ENCODE measurements at places on chromosomes 3 and 15.

DNA sequence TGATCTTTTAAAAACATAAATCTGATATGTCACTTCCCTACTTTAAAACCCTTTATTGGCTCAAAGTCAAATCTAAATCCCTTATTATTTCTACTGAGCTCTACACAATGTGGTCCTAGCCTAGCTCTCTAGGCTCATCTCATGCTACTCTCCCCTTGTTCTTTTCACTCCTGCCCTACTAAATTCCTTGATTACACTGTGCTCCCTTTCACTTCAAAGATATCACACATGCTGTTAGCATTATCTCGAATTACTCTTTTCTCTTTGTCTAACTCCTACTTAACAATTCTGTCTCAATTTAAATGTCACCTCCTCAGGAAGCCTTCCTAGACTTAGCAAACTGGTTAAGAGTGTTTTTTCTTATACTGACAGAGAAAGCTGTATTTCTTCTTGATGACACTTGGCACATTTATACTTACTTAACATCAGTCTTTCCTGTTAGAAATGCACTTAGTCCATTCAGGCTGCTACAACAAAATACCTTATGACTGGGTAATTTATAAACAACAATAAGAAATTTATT lies 102.0 kb downstream of the SCAPER start:
- DNase-seq: no peak

DNA sequence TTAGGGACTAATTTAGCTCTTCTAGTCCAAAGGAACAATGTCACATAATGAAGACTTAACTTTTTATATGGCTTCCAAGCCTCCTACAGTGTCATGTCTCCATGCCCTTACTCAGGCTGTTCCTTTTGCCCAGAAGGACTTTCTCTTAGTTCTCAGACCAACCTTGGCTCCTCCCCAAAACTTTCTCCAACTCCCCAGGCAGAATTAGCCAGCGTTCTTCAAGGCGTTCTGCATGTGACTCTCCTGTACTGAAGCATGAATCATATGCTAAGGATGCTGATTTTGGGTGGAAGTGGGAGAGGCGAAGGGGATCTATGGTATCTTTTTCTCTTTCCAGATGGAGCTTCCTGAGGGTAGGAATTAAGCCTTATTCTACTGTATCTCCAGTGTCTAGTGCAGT lies 335.1 kb upstream of the ICE2 start:
- DNase-seq: no peak

DNA sequence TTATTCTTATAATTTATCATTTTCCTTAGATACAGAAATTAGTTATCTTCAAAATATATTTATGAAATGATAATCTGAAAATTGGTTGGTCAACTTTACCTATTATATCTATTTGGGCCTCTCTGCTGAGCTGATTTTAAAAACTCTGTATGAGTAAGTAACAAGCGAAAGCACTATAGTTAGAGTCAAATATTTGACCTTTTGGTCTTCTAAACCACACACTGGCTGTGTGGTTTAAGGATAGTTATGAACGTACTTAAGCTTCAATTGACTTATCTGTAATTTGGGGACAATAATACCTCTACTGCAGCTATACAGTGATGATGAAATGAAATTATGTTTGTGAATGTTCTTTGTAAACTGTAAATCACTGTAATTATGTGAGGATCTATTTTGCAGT lies 763.9 kb upstream of the GRM7 start:
- no peak for DNase-seq

DNA sequence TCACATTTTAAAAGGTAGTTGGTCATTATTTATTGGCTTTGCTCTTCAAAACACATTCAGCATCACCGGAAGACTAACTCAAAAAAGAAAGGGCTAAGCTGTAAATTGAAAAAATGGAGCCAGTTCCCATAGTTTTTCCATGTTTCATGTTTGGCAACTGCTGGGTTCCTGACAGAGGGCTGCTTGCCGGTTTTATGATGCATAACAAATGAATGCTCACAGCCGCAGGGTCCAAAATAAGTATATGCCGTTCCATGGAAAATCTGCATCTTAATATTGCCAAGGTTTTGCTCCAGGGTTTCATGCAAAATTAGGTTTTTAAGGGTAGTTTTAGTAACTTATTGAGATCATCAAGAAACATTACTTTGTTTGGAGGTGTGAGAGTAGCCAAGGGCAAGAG lies 15.8 kb downstream of the SLC12A1 start:
- DNase-seq: no peak

- DNase-seq: no peak
Observed at GRCh38 chr15:22861161-22861560, 22.7 kb downstream of the NIPA2 start.

DNA sequence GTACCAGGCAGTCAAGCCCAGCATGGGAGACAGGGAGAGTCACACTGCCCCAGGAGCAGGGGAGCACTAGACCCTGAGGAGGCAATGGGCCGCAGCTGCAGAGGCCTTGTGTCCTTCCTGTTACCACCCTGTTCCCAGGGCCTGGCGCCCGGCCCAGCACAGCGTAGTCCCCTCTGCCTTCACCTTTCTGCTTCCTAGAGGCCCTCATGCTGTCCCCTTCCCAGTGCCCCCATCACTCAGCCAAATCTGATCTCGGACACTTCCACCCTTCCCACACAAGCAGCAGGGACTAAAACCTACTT lies 6.9 kb upstream of the TBC1D2B start:
- DNase-seq: no peak

GRCh38 chr3:184874709-184875644 lies 63.0 kb downstream of the VPS8 start:
- DNase-seq: peak; percentile 12

GRCh38 chr3:87173776-87174175 lies 53.3 kb upstream of the CHMP2B start:
- no peak for DNase-seq

GRCh38 chr15:36960947-36961227 lies 139.5 kb downstream of the MEIS2 start:
- DNase-seq: no peak

GRCh38 chr3:132381348-132381944 lies 35.9 kb upstream of the DNAJC13 start:
- no peak for DNase-seq

- DNase-seq: no peak
Observed at GRCh38 chr3:120567370-120568201, 28.6 kb upstream of the NDUFB4 start.

GRCh38 chr3:127735767-127736693 lies 63.3 kb downstream of the ABTB1 start:
- no peak for DNase-seq

DNA sequence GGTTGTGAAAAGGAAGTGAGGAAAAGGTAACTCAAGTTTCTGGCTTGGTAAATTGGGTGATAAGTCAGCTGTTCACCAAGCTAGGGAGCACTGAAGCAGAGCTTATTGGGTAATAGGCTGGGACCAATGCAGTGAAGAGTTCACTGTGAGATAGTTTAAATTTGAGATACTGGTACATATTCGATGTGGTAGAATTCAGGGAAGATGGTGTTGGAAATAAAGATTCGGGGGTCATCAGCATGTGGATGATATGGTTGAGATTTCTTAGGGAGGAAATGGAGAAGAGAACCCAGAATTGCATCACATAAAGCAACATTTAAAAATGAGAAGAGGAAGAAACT lies 16.9 kb downstream of the MME start:
- no peak for DNase-seq

DNA sequence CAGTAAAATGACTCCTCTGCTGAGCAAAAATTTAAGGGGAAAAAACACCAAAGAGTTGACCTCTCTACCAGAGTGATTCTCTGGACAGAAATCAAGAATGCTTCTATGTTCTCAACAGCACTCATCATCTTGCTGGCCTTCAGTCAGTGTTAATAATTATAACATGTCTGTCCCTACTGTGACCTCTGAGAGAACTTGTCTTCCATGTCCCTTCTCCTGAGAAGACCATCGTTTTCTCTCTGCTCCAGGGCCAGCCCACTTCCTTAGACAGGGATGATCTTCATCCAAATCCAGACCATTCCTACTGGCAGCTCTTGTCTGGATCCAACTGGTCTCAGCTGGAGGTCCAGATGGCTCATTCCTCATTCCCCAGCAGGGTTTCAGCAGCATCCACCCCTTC lies 139.0 kb upstream of the NECTIN3 start:
- DNase-seq: no peak

GRCh38 chr15:81889485-81889881 lies 156.3 kb downstream of the MEX3B start:
- DNase-seq: no peak

- no peak for DNase-seq
Observed at GRCh38 chr3:49182682-49183081, 11.3 kb downstream of the KLHDC8B start.

DNA sequence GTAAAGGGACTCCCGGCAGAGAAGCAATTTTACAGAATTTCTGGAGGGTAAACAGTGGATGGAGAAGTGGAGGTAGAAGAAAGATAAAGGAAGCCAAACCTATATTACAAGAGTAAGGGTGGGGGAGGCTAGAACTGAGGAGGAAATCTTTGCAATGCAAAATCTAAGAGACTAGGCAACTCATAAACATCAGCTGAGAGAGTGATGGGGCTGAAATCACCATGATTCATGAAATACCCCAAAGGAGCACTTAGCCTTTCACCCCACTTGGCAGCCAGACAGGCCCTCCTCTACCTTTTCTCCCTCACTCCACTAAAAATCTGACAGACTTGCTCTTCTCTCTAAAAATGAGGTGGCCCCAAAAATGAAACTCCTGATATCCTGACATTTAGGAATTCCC lies 19.5 kb upstream of the ZBTB38 start:
- DNase-seq: no peak

DNA sequence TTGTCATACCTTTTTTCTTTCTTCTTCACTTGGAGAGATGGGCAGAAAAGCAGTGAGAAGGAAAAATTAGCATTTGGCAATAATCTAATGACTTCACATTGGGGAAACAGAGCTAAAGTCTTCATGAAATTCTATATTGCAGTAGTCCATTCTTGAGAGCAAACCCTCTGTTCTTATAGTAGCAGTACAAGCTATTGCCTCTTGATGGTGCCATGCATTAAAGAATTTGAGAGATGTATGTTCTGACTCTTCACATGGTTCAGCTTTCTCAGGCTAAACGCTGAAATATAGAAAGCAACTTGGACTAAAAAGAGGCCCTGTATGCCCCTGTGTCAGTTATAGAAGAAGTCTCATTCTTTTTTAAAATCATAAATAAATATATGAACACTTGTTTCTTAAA lies 36.0 kb downstream of the PHLDB2 start:
- no peak for DNase-seq

GRCh38 chr3:135991621-135992020 lies 26.1 kb downstream of the PPP2R3A start:
- no peak for DNase-seq

DNA sequence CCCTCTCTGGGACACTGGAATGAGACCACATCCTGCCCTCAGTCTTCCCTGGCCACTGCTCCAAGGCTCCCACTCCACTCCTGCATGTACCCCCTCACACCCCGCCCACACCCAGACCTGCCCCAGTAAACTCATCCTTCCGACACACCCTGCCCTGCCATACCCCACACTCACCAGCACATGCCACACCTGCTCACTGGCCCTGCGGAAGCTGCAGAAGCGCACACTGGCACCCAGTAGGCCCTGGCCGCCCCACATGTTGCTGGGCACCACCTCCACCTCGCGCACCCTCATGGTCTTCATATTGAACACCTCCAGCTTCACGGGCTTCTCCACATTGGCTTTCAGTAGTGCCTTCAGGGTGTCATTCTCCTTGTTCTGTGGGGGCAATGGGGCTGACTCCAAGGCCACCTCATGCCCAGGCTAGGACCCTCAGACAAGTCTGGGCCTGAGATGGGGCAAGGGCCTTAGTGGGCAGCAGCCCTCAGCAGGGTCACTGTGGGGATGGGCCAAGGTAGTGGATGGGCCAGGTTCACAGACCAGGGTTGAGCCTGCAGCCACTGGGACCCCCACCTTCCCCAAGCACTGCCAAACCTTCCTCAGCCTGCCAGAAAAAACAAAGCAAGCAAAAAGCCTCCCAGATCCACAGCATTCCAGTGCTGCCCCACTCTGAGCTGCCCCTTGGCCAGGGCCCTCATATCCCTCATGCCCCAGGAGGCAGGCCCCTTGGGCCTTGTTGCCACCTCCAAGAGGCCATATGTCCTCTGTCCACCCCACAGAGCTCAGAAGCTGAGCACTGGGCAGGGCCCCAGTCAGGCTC lies 4.7 kb downstream of the GORASP1 start:
- no peak for DNase-seq

DNA sequence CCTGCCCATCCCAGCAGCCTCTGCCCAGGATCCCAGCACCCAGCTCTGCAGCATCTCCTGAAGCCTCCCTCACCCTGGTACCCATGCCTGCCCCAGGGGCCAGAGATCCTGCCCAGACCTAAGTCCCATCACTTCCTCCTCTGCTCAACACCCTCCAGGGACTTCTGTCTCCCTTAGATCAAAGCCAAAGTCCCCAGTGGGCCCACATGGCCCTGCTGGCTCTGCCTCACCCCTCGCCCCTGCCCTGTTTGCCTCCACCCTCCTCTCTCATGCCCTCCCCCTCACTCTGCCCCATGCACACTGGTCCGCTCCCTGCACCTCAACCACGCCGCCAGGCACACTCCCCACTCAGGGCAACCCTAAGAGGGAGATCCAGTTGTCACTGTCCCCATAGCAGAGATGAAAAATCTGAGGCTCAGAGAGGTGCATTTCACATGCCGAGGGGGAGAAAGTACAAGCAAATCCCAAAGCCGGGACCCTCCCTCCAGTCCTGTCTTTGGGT lies 146.5 kb downstream of the NUP210 start:
- no peak for DNase-seq

DNA sequence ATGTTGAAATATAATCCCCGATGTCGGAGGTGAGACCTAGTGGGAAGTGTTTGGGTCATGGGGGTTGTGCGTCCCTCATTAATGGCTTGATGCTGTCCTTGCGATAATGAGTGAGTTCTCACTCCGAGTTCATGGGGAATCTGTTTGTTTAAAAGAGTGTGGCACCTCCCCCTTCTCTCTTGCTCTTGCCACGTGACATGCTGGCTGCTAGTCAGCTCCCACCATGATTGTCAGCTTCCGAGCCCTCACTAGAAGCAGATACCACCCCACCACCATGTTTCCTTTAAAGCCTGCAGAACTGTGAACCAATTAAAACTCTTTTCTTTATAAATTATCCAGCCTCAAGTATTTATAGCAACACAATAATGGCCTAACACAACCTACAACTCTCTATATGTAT lies 166.3 kb upstream of the MBNL1 start:
- no peak for DNase-seq

Data from 8988T (cell line).